ENCODE measurements at places on chromosomes 11 and 22.

GRCh38 chr11:17496406-17496805 lies 19.8 kb upstream of the ABCC8 start:
- no peak for DNase-seq

GRCh38 chr22:37244114-37244921 lies at the start of gene RAC2:
RAC2 (minus strand) TSS chr22:37244269; CDS start chr22:37244148, 121 bp downstream.
- DNase-seq: peak; percentile 91

- no peak for DNase-seq
Observed at GRCh38 chr22:23012081-23012622, 58.2 kb upstream of the GNAZ start.

GRCh38 chr11:66467034-66467659 lies 442 bp downstream of the PELI3 start:
- no peak for DNase-seq

GRCh38 chr22:40932396-40932795 lies 18.8 kb upstream of the RBX1 start:
- no peak for DNase-seq

GRCh38 chr11:61056981-61057380 lies 45.3 kb upstream of the CD5 start:
- DNase-seq: no peak
